ENCODE measurements at places on chromosomes 11 and 22.

DNA sequence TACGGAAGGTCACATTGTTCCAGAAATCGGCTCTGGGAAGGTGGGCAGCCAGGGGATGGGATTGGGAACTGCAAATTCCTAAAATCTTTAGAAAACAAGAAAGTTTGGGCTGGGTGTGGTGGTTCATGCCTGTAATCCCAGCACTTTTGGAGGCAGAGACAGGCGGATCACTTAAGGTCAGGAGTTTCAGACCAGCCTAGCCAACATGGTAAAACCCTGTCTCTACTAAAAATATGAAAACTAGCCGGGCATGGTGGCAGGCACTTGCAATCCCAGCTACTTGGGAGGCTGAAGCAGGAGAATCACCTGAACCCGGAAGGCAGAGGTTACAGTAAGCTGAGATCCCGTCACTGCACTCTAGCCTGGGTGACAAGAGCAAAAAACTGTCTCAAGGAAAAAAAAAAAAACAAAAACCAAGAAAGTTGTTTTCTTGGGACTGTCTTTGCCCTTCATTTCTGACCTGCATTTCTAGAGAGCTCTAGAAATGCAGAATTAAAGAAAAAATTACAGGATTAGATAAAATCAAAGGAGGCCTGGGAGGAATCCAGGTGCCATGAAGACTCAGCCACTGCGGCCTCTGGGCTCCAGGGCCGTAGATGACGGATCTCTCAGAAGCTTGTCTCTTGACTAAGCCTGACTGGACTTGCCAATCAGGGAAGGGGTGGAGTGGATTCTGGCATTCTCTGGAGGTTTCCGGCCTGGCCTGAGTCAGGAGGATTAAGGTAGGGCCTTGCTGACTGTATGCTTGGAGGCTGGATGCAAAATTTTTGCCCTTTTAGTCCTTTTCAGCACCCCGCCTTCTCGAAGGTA, 5.3 kb upstream of the MALAT1 start:
- DNase-seq = no peak

DNA sequence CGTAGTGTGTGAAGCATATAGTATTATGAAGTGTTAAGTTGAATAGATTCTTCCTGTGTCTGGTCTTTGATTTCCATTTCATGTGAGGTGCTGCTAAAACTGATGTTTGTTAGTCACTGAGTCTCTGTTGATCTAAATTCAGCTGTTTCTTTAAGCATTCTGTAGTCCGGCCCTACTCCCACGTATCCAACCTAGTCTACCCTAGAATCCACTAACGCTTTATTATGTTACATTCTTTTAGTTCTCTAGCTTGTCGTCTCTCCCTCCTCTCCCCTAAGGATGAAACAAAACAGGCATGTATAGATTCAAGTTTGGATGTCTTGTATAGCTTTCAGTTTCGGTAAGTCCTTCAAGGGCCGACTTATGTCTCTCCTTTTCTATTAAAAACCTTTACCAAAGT, 4.1 kb downstream of the WEE1 start:
- no peak for DNase-seq

- no peak for DNase-seq
Observed at GRCh38 chr11:100625041-100625440, 62.0 kb upstream of the ARHGAP42 start.

GRCh38 chr11:109426442-109427240, 4.7 kb downstream of the C11orf87 start:
- DNase-seq = no peak

- no peak for DNase-seq
Observed at GRCh38 chr22:36332623-36333332, 55.0 kb downstream of the MYH9 start.

DNA sequence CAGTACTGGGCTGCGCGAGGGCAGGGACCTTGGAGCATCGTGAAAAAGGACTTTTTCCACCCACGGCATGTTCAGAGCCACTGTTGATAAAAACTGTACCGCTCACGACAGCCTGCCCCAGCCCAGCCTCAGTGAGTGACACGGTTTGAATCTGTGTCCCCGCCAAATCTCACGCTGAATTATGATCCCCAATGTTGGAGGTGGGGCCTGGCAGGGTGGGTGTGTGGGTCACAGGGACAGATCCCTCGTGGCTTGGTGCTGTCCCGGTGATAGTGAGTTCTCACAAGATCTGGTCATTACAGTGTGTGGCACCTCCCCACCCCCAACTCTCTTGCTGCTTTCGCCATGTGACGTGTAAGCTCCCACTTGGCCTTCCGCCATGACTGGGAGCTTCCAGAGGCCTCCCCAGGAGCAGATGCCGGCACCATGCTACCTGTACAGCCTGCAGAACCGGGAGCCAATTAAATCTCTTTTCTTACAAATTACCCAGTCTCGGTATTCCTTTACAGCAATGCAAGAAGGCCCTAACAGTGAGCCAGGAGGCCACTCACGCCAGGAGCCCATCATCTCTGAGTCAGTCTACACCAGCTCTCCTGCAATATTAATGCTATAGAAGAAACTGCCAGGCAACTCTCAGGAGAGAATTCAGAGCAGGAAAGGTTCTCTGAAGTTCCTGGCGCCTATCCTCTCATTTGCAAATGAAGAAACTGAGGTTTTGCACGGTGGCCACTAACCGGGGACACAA, 1.3 kb downstream of the TOLLIP start:
- DNase-seq = no peak

DNA sequence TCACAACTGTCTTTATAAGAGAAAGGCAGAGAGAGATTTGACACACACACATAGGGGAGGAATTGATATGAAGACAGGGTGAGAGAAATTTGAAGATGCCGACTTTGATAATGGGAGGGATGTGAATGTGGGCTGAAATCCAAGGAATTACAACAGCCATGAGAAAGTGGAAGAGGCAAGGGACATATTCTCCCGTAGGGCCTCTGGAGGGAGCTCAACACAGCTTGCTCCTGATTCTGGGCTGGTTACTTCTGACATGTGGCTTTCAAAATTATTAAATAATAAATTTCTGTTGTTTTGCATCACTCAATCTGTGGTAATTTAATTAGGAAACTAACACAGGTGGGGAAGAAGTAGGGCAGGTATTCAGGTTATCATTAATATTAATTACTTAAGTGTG, 282.9 kb downstream of the LUZP2 start:
- DNase-seq = no peak

GRCh38 chr22:20979243-20979809, 2.8 kb upstream of the LZTR1 start:
- peak; percentile 33 for DNase-seq

All from stimulated activated CD8-positive, alpha-beta memory T cell treated with anti-CD3 and anti-CD28 coated beads, Interleukin-2, amount 100 ng/mL, for 1 hour (primary cell).